Stimulated activated CD8-positive, alpha-beta memory T cell treated with anti-CD3 and anti-CD28 coated beads, Interleukin-7, amount 100 ng/mL, for 1 hour (primary cell): ENCODE measurements at places on chromosomes 12 and 14.

- DNase-seq, result no peak
Observed at GRCh38 chr14:71534506-71534905, 397.7 kb upstream of the RGS6 start.

DNA sequence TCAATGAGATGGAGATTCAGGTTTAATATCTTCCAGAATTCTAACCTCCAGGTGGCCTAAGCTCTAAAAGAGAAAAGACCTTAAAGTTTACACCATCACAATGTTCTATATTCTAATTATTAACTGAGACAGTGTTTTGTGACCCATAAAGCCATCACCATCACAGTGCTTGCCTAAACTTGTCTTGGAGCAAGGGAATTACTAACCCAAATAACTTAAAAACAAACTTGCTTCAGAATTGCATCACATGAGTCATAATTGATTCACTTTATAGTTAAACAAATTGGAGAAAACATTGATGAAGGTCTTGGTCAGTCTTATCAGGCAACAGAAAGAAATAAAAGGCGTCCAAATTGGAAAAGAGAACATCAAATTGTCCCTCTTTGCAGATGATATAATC is 54.5 kb upstream of the ALG10 start:
- no peak for DNase-seq

DNA sequence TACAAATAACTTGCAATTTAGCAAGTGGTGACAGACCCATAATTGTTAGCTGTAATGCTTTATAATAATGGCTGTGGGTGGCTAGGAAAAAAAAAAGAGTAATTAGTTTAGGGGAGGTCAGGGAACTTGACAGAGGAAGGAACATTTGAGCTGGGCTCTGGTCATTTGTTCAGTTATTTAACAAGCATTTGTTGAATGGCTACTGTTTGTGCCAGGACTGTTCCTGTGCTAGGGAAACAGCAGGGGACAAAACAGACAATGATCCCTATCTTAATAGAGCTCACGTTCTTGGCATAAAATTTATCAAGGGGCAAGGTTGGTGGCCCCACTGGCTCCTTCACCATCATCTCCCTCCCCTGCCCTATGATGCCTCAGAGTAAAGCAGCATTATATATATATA is 18.5 kb downstream of the CHST11 start:
- DNase-seq, result no peak

DNA sequence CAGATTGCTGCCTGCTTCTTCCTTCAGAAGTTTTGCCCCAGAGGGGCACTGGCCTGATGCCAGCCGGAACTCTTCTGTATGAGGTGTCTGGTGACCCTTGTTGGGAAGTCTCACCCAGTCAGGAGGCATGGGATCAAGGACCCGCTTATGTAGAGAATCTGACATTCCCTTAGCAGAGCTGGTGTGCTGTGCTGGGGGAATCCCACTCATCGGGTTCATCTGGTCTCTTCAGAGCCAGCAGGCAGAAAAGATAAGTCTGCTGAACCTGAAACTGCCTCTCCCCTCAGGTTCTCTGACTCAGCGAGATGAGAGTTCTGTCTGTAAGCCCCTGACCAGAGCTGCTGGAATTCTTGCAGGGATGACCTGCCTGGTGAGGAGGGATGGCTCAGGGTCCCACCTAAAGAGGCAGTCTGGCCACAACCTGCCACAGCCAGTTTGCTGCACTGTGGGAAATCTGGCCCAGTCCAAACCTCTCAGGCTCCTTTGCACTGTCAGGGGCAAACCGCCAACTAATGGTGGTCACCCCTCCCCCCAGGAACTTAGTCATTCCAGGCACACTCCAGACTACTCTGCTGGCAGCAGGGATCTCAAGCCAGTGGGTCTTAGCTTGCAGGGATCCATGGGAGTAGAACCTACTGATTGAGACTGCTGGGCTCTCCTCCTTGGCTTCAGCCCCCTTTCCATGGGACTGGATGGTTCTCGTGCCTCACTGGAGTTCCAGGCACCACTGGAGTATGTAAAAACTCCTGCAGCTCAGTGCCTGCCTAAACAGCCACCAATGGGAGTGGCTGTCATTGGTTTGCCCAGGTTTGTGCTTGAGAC is 4.1 kb downstream of the CLEC2D start:
- no peak for DNase-seq

- DNase-seq, result no peak
Observed at GRCh38 chr12:89529738-89530137, 3.9 kb upstream of the POC1B start.

DNA sequence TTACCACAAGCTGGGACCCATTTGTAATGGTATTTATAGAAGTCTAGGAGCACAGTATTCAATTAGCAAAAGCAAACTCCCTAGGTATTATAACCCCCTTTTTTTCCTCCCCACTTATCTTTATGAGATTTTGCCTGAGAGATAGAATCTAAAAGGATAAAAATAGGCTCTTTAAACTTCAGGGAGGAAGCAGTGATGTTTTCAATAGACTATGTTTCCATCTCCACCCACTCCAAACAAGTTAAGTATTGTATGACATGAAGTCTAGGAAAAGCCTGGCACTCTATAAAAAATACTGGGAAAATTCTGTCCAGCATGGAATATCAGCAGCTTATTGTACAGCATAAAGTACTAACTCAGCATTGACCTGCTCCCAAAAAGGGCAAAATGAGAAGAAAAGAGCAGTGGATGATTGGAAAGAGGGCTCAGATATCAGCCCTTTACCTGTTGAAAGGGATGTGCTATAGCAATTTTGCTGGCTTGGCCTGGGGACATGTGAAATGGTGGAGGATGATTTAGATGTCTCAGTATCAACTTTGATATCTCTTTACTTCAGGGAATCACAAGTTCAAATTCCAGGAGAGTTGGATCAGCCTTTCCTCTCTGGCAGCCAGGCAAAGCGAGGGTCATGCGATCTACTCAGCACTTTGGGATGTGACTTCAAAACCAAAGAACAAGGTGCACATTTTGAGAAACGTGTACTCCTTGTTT is 72.4 kb downstream of the IGF1 start:
- DNase-seq, result no peak
